ENCODE measurements at places on chromosomes 12 and 14.

DNA sequence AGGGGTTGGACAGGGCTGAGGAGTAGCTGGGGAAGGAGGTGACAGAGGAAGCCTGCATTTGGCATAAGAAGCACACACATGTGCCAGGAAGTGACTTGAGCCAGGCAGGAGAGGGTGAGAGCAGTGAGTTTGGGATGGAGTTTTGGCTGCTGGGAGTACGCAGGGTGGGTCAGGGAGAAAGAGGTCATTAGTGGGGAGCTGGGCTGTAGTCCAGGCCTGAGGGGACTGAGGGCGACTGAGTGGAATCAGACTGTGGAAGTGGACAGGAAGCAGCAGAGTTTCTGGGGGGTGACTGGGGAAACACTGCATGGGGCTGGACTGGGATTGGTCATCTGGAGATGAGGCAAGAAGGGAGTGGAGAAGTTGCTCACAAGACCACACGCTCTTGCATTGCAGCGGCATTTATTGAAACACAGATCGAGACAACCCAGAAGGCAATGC, 7.6 kb downstream of the KRT85 start:
- no peak for DNase-seq

- no peak for DNase-seq
Measured at GRCh38 chr14:71527838-71528237, 404.4 kb upstream of the RGS6 start.

DNA sequence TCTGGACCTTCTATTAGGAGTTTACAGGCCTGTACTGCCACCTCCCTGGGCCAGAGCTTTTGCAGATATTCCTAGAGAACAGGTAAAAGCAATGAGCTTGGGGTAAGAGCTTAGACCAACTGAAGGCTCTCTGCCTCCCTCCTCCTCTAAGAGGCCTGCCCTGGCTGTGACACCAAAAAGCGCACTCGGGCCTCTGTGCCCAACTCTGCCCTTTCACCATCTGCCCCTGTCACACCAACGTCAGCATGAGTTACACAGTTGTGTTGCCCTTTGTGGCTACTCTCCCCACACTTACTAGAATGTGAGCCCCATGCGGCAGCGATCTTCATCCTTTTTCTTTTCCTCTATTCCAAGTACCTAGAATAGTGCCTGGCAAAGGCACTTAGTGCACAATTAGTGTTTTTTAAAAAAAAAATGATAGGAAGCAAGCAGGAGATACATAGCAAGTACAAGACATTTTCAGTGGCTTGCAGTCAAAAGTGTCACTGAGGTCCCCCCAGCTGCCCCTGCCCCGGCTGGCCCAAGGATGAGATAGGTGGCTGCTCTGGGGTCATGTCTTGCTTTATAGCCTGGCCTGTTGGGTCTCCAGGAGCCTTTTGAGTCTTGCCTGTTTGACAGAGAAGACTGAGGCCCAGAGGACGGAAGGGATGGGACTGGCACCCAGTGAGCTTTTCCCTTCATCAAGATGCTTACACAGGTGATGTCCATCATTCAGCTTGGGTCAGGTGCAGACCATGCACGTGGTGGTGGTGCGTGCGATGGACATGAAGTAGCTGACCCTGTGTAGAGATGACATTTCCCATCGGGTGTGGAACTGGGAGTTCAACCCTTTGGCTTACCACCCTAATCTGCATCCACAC, 12.5 kb downstream of the CKB start:
- no peak for DNase-seq

GRCh38 chr12:53049571-53050318, at the start of gene TNS2:
TSS of gene TNS2 (plus strand) at chr12:53050065. CDS start at chr12:53050186, 121 bp downstream.
- no peak for DNase-seq

- DNase-seq, result no peak
Measured at GRCh38 chr14:77141214-77142004, at the start of gene ZDHHC22. TSS of gene ZDHHC22 (minus strand) at chr14:77141791. CDS start at chr14:77139738, 2,053 bp downstream.

- DNase-seq, result no peak
Measured at GRCh38 chr14:102902523-102903247, 19.8 kb upstream of the AMN start.

- DNase-seq, result no peak
Measured at GRCh38 chr12:3680919-3681594, 71.9 kb downstream of the CRACR2A start.

DNA sequence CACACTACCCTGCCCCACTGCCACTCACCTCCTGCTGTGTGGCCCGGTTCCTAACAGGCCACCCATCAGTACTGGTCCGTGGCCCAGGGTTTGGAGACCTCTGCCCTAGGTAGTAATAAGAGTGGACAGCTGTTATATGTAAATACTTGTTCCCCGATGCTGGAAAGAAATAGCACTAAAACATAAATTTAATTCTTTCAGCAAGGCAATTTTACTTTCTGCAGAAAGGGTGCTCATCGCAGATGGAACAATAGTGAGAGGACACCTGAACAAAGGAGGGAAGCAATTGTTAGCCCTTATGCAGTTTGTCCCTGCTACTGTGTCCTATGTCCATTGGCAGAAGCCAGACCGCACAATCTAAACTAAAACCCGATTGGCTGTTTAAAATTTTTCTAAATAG, 5.9 kb upstream of the CYP46A1 start:
- DNase-seq, result no peak

DNA sequence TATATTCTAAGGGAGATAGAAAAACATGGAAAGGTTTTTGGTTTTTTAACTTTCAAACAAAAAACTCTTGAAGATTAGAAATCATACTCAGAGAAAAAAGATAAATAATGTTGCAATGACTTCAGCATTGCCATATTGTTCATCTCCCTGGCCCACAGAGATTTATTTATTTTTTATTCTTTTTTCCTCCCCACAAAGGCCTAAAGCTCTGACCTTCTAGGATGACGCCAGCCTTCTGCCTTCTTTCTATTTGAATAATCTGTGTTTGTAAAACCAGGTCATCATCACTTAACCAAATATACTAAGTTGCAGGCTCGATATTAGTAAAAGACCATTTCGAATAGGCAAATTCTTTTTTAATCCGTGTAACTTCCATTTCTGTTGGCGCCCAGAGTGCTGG, 4.4 kb upstream of the DCP1B start:
- DNase-seq, result no peak

DNA sequence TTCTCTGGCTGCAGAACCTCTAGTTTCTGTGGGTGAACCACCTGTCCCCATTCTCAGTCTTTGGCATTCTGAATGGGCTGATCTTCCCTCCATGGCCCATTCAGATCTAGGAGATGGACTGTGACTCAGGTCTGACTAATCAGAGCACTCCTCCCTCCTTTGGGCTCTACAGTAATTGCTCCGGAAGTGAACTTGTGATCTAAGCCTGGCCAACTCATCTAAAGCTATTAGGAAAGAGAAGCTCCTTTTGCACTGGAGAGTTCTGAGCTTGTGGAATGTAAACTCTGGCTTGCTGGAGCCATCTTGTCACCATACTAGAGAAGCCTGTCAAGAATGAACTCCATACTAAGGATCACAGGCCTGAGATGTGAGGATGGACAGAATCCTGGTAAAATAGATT, 168.2 kb downstream of the SUDS3 start:
- no peak for DNase-seq
